Thoracic aorta (tissue), 2 donors: ENCODE measurements at places on chromosomes 7 and 10. TPM values are rescaled to one million over a fixed set of nuclear protein-coding genes. Genes with fewer than 3 reads are reported as not detected.

Gene VIPR2
- total RNA-seq: 29.5 TPM

Gene ADCY1
- 0.85 TPM for total RNA-seq

Gene SLC4A2
- 119 TPM for total RNA-seq

Gene TAS2R3
- 0.41 TPM for total RNA-seq

Gene SEMA3A
- 0.68 TPM for total RNA-seq

Gene AKR1C3
- total RNA-seq: 92.9 TPM

Gene TAS2R41
- 2.5 TPM for total RNA-seq

DNA sequence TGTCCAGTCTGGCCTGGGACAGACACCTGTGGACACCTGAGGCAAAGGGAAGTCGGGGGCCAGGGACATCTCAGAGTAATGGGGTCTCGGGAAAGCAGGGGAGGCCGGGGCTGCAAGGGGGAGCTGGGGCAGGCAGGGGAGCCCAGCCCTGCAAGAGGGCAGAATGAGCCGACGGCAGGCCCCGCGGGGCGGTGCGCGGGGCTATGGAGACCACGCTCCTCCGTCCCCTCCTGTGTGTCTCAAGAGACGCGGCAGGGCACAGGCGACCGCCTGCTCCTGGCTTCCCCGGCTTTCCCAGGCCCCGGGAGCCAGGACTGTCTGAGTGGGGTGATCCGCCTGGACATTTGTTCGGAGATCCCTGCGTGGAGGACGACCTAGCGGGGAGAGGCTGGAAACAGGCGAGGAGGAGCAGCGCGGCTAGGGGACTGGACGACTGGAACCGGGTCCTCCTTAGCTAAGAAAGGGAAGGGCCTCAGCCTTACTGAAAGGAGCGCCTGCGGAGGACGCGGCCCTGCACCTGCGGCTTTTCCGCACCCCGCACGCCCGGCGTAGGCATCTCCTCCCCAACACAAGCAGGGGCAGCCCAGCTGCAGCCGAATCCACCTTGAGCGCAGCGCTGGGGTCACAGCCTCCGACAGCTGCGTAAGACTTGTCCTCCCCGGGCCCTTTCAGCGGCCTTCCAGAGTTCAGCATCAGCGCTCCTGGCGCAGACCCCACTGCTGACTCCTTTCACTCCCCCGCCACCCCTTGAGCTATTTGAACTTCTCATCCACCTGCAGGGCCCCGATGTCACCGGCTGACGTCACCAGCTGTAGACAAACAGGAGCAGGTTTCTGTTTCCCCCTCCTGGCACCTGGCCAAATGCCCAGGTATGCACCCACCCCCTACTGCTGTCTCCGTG, 176.4 kb downstream of the ZNF248 start:
- H3K27me3 ChIP-seq: no peaks in the 10 kb centered on the region
- H3K4me3 ChIP-seq: no peak overlapping the region
- H3K36me3 ChIP-seq: no peaks in the 10 kb centered on the region
- H3K27ac ChIP-seq: no peak overlapping the region
- DNase-seq: no peak

DNA sequence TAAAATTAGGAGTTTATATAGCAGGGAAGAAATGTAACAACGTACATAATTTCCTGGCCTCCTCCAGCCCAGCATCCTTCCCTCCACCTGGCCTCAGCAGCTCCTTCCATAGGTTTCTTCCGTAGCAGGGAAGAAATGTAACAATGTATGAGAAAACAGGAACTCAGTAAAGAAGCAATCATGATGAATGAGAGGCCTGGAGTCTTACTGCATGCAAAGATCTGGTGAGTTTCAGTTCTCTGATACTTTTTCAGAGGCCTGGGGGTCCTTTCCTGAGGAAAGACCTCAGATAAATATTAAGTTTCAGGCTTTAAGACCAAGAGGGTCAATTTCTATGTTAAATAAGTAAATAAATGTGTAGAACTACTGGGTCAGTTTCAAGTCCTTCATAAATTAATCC, 155.7 kb upstream of the C7orf33 start:
- DNase-seq: no peak
- H3K4me1 ChIP-seq: no peaks in the 10 kb centered on the region
- H3K36me3 ChIP-seq: no peaks in the 10 kb centered on the region
- H3K27ac ChIP-seq: no peak overlapping the region

DNA sequence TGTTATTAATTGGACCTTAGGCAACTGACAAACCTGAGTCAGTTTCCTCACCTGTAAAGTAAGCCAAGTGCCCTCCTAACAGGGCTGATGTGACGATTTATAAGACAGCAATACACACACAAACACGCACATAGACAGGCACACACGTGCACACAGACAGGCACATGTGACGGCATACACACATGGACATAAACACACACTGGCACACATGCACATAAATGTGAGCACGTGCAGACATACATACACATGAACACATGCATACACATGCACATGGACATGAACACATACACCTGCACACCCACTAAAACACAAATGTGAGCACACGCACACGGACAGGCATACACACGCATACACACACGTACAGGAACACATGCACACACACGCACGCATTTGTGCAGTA, 148.9 kb downstream of the PRKCQ start:
- no peak overlapping the region for H3K4me3 ChIP-seq
- no peak for DNase-seq
- H3K27me3 ChIP-seq: no peaks in the 10 kb centered on the region
- peaks cover 11% of the 10 kb centered on the region for H3K4me1 ChIP-seq

- H3K4me1 ChIP-seq: no peaks in the 10 kb centered on the region
- no peak overlapping the region for H3K27ac ChIP-seq
- H3K36me3 ChIP-seq: no peaks in the 10 kb centered on the region
- no peak overlapping the region for H3K4me3 ChIP-seq
- H3K27me3 ChIP-seq: no peaks in the 10 kb centered on the region
- DNase-seq: no peak
Measured at GRCh38 chr10:128024426-128024825, 101.8 kb downstream of the MKI67 start.

DNA sequence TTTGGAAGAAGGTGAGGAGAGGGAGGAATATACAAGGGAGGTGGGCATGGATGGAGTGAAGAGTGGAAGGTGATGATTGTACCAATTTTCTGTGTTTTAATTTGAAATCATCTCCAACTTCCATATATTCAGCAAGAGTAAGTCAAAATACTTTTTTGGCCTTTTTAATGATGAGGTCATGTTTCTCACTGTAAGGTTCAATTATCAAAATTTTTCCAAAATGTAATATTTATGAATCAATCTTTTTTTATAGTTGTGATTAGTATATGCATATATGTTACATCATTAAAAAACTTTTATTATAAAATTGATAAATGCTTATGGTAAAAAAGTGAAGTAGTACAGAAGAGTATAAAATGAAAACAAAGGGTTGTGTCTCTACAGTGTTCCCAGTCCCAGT, 40.7 kb downstream of the PRKAR2B start:
- no peaks in the 10 kb centered on the region for H3K4me1 ChIP-seq
- DNase-seq: no peak
- no peak overlapping the region for H3K27ac ChIP-seq

- DNase-seq: no peak
- no peak overlapping the region for H3K4me3 ChIP-seq
Measured at GRCh38 chr7:50317221-50317678, 12.7 kb downstream of the IKZF1 start.

DNA sequence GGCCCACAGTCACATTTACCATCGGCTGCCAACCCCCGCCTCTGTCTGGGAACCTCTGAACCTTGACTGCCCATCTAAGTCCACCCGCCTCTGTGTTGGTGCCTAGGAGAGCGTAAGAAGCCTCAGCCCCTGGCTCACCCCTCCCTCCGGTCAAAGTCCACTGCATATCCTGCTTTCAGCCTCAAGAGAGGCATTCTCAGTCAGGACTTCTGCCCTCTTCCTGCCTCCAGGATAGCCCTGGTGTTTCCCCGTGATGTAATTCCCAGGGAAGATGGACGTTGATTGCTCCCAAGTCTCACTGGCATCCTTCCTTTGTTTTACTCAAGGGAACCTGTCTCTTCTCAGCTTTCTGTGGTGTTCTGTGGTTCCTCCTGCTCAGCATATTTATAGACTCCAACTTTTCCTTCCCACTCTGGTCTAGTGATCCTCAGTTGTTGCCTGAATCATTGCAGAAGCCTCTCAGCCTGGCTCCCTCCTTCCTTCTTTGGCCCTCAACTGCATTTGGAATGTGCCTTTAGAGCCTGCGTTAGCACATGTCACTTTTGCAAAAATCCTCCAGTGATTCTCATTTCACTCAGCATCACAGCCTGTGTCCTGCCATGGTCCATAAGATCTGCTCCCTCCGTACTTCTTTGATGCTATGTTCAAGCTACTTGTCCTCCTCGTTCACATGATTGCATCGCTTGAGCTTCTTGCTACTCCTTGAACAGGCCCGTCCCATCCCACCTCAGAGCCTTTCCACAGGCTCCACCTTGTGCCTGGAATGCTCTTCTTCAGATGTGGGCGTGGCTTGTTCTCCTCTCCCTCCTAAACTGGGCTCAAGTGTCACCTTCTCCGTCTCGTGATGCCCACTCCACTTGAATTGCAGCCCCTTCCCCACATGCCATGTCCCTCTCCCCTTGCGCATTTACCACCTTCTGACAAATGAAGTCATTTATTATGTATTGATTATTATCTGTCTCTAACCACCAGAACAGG, 124.2 kb downstream of the PLPP4 start:
- H3K36me3 ChIP-seq: no peaks in the 10 kb centered on the region
- DNase-seq: no peak
- H3K27ac ChIP-seq: no peak overlapping the region
- no peak overlapping the region for H3K4me3 ChIP-seq
- H3K27me3 ChIP-seq: no peaks in the 10 kb centered on the region

GRCh38 chr7:155834486-155835048, 22.3 kb upstream of the SHH start:
- H3K27ac ChIP-seq: no peak overlapping the region
- no peaks in the 10 kb centered on the region for H3K4me1 ChIP-seq
- H3K36me3 ChIP-seq: no peaks in the 10 kb centered on the region
- no peak overlapping the region for H3K4me3 ChIP-seq
- H3K27me3 ChIP-seq: no peaks in the 10 kb centered on the region

- DNase-seq: no peak
- no peaks in the 10 kb centered on the region for H3K27me3 ChIP-seq
- H3K4me3 ChIP-seq: no peak overlapping the region
- H3K36me3 ChIP-seq: no peaks in the 10 kb centered on the region
- no peak overlapping the region for H3K27ac ChIP-seq
- no peaks in the 10 kb centered on the region for H3K4me1 ChIP-seq
Measured at GRCh38 chr7:16078076-16078952, 343.0 kb downstream of the CRPPA start.

DNA sequence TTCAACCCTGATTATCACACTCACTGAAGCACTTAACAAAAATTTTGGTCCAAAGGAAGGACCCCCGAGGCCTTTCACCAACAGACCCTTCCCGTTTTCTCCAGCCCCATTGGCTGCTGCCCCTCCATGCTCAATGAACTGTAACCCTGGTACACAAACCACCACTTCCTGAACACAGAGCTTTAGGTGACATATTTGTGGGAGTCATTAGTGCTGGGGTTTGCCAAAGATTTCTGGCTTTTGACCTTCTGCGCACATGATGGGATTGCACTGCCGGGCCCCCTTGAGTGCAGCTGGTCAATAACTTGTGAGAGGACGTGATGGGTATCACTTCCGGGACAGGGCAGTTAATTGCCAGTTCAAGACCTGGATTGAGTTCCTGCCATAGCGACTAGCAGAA, 9.0 kb upstream of the CAMK1D start:
- DNase-seq: no peak
- no peak overlapping the region for H3K4me3 ChIP-seq
- H3K27ac ChIP-seq: no peak overlapping the region
- H3K36me3 ChIP-seq: no peaks in the 10 kb centered on the region
- no peaks in the 10 kb centered on the region for H3K4me1 ChIP-seq

DNA sequence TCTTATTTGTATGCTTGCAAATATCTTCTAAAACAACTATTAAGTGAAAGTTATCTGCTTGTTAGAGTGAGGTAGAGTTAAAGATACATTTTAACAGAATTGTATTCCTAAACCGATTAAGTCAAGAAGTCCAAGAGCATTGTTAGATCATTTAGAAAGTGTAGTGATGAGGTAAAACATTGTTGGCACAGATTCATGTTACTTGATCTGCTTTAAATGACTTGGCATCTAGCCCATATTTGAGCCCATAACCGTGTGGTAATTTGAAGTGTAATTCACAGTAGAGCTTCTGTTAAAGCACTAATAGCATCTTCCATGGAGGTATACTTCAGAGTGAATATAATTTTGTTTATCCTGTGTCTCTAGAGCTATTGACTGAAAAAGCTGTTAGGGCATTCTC, 62.1 kb downstream of the PTEN start:
- no peaks in the 10 kb centered on the region for H3K27me3 ChIP-seq
- peaks cover 87% of the 10 kb centered on the region for H3K4me1 ChIP-seq
- no peak overlapping the region for H3K4me3 ChIP-seq
- DNase-seq: no peak
- H3K36me3 ChIP-seq: no peaks in the 10 kb centered on the region

GRCh38 chr7:151143261-151144015, 24.1 kb downstream of the GBX1 start:
- no peaks in the 10 kb centered on the region for H3K27me3 ChIP-seq
- no peaks in the 10 kb centered on the region for H3K4me1 ChIP-seq
- no peak overlapping the region for H3K4me3 ChIP-seq
- H3K27ac ChIP-seq: no peak overlapping the region
- DNase-seq: no peak
- H3K36me3 ChIP-seq: peaks cover 22% of the 10 kb centered on the region

GRCh38 chr7:84264396-84264795, 69.8 kb upstream of the SEMA3A start:
- H3K4me3 ChIP-seq: no peak overlapping the region
- no peaks in the 10 kb centered on the region for H3K27me3 ChIP-seq
- H3K4me1 ChIP-seq: no peaks in the 10 kb centered on the region
- DNase-seq: no peak
- no peak overlapping the region for H3K27ac ChIP-seq
- H3K36me3 ChIP-seq: no peaks in the 10 kb centered on the region

DNA sequence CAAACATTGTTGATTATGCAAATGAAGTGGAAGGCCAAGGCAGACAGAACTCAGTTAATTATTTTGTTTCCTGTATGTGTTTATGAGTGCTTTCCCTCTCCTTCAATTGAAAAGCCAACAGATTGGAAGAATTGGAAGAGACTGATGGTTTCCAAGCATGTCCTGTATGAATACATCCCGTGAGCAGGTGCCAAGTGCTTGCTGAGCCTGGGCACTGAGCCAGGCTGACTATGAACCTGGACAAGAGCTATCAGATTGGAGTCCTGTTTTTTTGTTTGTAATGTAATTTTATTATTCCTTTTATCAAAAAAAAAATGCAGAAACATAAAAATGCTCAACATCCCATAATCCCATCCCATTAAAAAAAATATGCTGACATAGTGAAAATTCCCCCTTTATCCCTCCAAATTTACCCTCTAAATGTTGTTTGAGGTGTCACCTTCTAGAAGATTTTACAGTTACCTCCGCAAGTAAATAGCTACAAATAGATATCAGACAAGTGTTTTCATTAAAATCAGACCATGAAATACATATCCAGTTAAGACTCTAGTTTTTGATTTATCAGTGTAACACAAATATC, 449.5 kb downstream of the GRID1 start:
- no peaks in the 10 kb centered on the region for H3K36me3 ChIP-seq
- no peak overlapping the region for H3K4me3 ChIP-seq
- DNase-seq: no peak
